ENCODE measurements at places on chromosomes 6 and 20. TPM values are rescaled to one million over a fixed set of nuclear protein-coding genes. Genes with fewer than 3 reads are reported as not detected.

DNA sequence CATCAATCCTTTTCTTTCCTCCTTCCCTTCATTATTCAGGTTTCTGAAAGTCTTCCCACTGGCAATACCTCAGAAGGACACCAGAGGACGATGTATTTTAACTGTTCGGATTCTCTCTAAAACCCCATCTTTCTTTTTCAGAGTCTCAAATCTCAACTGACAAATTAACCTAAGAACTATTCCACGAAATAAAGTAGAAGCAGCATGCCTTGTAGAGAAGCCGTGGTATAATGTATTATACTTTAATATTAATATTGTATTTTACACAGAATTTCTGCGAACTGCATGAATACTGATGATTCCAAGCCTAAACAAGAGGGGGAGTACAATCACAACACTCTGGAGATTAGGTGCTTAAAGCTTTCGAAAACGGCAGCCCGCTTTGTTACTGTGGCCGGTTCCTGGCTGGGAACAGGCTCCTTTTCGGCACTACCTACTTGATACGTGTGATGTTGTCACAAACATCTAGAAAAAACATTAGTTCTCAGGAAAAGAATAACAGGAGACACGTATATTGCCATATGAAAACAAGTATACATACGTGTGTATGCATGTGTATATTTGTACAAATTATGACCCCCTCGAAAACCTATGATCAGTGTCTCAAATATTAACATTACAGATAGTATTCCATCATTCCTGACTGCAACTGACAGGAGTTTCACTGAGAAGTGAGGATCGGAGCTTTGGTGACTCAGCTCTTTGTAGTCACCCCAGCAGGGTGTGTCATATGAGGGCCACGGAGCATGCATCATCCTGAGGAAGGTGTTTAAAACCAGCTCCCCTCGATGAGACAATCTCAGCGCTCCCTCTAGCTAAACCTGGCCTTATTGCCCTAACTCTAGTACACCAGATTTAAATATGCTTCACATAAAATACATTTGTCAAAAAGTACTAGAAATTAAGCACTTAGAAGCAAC lies 319.7 kb upstream of the TCF21 start:
- DNase-seq: peak; percentile 8

DNA sequence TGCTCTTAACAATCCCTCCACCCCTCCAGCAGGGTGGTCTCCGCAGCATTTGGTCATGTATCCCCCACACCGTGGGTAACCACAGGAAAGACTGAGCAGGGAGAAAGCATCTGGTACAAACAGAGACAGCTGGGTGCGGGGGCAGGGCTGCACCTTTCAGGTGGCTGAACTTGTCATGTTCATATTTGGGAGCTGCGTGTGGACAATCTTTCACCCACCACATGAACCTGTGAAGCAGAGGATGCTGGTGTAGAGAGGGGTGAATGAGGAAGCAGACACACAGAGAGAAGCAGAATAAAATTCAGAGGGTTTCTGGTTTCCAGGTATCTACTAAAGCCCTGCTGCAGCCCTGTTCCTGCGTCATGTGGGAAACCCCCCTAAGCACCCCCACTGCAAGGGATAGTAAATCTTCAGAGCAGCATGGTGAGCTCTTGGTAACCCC lies 8.9 kb downstream of the GFOD1 start:
- no peak for DNase-seq

DNA sequence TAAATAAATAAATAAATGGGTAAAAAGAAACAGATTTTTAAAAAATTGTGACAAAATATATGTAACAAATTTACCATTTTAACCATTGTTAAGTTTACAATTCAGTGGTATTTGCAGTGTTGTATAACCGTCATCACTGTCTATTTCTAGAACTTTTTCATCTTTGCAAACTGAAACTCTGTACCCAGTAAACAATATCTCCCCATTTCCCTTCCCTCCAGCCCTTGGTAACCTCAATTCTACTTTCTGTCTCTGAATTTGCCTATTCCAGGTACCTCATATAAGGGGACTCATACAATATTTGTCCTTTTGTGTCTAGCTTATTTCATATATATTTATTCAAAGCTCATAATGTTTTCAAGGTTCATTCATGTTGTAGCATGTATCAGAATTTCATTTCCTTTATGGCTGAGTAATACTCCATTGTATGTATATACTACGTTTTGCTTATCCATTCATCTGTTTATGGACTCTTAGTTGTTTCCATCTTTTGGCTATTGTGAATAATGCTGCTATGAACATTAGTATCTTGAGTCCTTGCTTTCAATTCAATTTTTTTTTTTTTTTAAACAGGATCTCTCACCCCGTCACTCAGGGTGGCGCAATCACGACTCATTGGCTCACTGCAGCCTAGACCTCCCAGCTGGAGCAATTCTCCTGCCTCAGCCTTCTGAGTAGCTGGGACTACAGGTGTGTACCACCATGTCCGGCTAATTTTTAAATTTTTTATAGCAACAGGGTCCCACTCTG lies 8.9 kb downstream of the MANBAL start:
- no peak for DNase-seq

DNA sequence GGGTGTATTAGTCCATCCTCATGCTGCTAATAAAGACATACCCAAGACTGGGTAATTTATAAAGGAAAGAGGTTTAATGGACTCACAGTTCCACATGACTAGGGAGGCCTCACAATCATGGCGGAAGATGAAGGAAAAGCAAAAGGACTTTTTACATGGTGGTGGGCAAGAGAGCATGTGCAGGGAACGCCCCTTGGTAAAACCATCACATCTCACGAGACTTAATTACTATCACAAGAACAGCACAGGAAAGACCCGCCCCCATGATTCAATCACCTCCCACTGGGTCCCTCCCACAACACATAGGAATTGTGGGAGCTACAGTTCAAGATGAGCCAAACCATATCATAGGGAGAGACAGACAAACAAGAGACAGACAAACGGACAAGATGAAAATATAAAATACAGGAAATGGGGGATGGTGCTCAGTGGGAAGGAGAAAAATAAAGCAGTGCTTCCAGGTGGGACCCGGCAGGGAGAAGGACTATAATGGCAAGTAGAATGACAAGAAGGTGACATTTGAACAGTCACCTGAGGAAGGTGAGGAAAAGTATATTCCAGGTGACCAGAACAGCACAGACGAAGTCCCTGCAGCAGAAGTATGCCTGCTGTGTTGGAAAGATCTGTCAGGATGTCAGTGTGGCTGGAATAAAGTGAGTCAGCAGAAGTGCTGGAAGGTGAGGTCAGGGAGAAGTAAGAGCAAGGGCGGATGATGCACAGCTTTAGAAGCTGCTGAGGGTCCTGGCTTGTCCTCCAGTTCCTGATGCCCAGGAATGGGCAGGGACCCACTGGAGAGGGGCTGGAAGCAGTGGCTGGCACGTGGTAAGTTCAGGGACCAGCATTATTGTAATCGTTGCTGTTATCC lies 61.1 kb downstream of the SLC2A10 start:
- no peak for DNase-seq

DNA sequence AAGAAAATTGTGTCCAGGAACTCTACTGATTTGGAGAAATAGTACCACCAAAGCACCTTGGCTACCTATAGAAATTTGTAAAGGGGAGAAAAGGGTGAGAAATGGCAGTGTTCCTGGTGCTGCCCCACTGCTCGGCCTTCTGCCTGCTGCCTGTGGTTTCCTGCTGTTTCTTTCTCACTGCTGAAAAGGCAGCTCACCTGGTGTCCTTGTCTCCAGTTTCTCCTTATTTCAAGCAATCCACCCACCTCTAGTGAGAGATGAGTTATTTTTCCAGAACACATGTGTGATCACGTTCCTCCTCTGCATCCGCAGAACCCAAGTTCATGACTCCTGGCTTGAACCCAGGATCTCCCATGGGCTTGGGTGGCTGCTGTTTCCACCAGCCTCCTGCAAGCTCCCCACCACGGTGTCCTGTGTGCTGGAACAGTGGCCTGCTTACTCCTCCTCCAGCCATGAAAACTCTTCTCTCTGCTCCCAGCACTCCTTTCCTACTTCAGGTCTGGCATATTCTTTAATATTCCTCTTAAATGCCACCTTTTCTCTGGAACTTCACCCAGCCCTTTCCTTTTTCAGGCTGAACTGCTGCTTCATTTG lies 48.9 kb downstream of the ELOVL2 start:
- no peak for DNase-seq

Gene IL17A
- total RNA-seq: not detected

Gene CAGE1
- not detected for total RNA-seq

Gene MUC22
- 0.44 TPM for total RNA-seq

Gene MRAP2
- not detected for total RNA-seq

Gene CD83
- 1.0 TPM for total RNA-seq

Gene ADGRB3
- total RNA-seq: 0.96 TPM

Gene CLPSL1
- not detected for total RNA-seq

Gene GSTA5
- total RNA-seq: not detected

Gene BEND3
- total RNA-seq: 1.5 TPM

Data from heart left ventricle (tissue), 16 donors.